ENCODE measurements at places on chromosomes 12 and 14.

- no peak for DNase-seq
These were observed 9.0 kb upstream of the RNU6-7 start for GRCh38 chr14:32192712-32193373.

GRCh38 chr12:84986586-84986985 is 49.5 kb downstream of the TSPAN19 start:
- DNase-seq = no peak

GRCh38 chr14:69985463-69985862 is 106.2 kb downstream of the SMOC1 start:
- DNase-seq = no peak

GRCh38 chr12:53005215-53005985 is 856 bp upstream of the EIF4B start:
- no peak for DNase-seq

- DNase-seq = no peak
These were observed 122.3 kb upstream of the CNOT2 start for GRCh38 chr12:70120970-70121369.

DNA sequence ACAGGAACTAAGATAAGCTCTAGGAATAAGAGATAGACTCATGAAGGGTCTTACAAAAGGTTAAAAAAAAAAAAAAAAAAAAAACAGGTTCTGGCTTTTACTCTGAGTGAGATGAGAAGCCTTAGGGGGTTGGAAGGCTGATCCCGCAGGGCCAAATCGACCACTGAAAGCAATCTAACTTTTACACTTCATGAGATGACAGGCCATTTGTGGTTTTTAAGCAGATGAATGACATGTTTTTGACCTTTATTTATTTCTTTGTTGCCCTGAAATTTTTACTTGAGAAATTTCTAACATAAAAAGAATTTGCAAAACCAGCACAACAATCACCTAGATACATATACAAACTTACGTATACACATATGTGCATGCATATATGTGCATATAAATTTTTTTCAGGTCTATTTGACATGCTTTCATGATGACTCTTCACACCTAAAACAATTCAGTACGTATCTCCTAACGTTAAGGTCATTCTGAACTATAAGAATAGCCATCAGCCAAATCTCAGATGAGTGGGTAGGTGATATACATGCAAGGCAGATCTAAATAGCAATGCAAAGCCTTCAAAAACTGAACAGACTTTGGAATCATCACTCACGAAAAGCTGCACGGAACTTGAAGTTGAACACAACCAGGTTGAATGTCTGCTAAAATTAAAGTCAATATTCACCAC is 87.0 kb downstream of the R3HDM2 start:
- no peak for DNase-seq

DNA sequence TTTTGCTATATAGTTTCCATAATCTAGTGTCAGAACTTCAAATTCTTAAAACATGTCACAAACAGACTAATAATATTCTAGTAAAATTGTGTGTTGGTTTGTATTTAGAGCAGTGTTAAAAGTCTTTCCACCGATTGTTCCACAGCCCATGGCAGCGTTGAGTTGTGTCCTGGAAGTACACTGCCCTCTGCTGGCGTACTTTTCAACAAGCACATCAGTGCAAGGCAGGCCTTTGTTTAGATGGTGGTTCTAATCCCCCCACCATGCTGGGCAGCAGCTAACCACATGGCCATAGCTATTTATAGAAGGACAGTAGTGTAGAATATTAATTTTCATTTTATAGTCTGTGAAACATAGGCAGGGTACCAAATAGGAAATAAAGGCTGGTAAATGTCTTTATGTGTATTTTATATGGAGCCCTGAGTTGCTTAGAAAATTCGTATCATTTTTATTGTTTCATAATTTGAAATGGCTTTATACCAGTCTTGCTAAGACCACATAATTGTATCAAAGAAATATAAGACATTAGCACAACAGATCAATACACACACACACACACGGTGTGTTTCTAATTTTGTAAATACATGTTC is 235.4 kb downstream of the SEC23A start:
- DNase-seq = peak; percentile 49

DNA sequence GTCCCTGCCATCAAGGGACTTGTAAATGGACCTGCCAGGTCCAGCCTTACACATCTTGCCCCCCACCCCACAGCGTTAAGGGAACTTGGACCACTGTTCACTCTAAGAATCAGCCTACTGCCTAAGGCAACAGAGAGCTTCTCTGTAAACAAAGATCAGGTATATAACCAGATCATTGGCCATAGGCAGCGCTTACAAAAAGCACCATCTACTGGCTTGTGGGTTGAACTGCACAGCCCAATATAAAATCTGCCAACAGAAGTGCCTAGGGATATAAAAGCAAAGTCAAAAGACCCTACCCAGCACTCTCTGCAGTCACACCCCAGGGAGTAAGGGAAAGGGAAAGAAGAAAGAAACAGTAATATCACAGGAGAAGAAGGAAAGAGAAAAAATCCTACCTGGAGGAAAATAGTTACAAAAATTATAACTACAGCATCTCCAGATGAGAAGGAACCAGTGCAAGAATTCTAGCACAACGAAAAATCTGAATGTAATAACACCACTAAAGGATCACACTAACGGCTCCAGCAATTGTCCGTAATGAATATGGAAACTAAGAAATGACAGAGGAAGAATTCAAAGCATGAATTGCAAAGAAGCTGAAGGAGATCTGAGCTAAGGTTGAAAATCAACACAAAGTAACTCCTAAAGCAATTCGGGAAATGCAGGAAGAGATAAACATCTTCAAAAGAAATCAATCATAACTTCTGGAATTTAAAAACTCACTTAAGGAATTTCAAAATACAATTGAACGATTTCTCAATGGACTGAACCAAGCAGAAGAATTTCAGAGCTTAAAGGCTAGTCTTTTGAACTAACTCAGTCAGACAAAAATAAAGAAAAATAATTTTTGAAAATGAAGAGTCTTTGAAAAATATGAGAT is 95.2 kb upstream of the PCED1B start:
- no peak for DNase-seq

GRCh38 chr12:120495186-120495730 is 655 bp upstream of the DYNLL1 start:
- DNase-seq = no peak

DNA sequence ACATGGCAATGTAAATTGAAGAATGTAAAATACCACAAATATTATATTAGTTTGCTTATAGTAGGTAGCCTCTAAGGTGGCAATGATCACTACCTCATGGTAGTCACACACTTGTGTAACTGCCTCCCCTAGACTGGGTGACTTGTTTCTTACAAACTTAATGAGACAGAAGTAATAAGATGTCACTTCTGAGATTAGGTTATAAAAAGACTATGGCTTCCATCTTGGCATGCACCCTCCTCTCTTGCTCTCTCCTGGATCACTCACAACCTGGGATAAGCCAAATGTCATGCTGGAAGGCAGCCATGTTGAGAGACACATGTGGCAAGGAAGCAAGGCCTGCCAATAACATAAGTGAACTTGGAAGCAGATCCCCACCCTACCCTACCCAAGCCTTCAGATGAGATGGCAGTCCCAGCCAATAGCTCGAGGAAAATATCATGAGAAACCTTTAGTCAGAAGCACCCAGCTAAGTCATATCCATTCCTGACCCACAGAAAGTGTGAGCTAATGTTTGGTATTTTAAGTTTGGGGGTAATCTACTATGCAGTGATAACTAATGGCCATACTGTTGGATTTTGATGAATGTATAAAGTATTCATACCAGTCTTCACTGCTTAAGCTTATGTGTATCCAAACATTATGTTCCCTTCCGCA is 43.3 kb downstream of the PPP1R12A start:
- no peak for DNase-seq

DNA sequence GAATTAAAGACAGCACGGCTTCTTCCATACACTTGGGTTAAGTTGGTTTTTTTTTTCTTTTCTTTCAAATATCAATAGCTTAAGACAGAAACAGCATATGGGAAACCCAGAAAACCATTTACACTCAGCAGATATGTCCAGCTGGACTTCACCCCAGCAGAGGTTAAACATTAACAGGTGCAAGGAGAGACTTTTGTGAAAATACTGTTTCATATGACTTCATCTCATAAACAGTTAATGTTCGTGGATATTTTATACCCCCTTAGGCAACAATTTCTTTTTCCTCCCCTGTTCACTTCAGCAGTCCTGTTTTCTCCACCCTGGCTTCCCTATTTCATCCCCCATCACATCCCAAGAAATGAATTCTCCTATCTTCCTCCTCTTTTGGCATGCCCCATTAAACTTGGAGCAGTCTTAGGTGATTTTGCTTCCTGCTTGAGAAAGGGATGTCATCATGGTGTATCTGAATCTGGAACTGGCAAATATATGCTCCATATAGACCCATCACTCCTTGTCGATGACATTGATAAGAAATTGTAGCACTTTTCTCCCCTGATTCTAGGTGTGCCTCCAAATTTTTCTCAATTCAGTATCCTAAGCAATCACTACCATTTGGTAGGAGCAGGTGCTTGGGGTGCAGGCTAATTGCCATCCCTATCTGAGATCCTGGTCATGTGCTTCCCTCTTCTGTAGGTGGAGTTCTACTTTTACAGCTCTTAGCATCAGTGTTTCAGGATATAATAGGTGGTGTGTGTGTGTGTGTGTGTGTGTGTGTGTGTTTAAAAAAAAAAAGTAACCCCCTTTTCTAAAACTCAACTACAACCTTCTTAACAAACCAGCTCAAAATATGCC is 67.9 kb downstream of the BMP4 start:
- no peak for DNase-seq

DNA sequence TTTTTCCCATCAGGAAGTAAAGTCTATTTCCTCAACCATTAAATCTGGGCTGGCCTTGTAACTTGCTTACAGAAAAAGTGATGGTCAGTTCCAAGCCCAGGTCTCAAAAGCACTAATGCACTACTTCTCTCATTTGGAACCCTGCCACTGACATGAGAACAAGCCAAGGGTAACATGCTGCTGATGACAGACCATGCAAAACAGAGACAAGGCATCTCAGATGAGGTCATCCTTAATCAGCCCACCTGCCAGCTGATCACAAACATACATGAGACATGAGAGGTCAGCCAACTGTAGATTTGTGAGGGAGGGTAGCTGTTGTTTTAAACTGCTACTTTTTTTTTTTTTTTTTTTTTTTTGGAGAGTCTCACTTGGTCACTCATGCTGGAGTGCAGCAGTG is 16.2 kb downstream of the TWF1 start:
- DNase-seq = no peak

GRCh38 chr12:29088611-29089219 is 60.4 kb upstream of the FAR2 start:
- no peak for DNase-seq

- no peak for DNase-seq
These were observed 38.5 kb downstream of the TMEM120B start for GRCh38 chr12:121751034-121751433.

DNA sequence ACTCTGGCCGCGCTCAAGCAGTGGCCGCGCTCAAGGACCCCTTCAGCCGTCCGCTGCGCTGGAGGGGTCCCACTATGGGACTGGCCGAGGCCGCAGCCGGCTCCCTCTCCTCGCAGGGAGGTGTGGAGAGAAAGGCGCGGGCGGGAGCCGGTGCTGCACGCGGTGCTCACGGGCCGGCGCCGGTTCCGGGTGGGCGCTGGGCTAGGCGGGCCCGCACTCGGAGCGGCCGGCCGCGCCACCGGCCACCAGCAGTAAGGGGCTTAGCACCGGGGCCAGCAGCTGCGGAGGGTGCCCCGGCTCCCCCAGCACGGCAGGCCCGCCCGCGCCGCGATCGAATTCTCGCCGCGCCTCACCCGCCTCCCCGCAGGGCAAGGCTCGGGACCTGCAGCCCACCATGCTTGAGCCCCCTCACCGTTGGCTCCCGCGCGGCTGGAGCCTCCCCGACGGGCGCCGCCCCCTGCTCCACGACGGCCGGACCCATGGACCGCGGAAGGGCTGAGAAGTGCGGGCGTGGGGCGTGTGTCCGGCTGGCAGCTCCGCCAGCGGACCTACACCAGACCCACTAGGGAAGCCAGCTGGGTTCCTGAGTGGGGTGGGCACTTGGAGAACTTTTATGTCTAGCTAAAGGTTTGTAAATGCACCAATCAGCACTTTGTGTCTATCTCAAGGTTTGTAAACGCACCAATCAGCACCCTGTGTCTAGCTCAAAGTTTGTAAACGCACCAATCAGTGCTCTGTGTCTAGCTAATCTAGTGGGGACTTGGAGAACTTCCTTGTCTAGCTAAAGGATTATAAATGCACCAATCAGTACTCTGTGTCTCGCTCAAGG is 49.5 kb downstream of the KLHL28 start:
- no peak for DNase-seq

DNA sequence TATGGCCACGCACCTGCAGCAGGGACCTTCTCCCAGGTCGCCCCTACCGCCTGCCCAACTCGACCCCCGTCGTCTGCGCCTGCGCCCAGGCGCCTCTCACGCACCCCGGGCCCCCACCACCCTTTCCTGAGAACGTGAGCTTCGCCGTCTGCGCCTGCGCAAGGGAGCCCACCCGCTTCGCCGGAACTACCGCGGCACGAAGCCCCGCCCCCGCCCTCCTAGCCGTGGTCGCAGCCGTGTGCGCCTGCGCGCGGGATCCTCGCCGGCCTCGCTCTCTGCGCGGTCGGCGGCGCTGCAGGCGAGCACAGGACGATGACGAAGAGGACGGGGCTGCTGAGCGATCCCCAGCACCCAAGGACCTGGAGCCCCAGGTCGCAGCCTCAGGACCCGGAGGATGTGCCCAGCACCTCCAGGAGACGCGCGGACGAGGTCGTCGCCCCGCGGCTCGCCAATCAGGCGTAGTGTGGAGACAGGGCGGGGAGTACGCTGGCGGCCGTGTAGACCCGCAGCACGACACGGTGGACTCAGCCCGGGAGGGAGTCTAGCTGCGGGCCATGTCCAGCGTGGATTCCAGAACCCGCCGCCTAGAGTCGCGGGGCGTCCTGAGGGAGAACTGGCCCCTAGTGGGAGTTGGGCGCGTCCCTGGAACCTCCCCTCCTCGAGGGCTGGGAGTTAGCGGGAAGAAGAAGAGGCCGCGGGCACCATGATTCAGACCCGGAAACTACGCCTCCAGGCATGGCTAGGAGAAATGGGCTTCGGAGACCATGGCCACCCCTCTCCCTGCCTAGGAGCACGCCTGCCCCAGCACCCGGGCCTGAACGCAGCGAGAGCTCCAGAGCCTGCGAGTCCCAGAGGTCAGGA is 1120.8 kb upstream of the TMEM132C start:
- DNase-seq = peak; percentile 58
